Urinary bladder (tissue), 4 donors: ENCODE measurements at places on chromosomes 1 and 21.

- DNase-seq: peak; percentile 60
These were observed 53.3 kb downstream of the NENF start for GRCh38 chr1:212485913-212486618.

GRCh38 chr21:44087426-44088400 lies 19.5 kb upstream of the PWP2 start:
- DNase-seq: no peak

DNA sequence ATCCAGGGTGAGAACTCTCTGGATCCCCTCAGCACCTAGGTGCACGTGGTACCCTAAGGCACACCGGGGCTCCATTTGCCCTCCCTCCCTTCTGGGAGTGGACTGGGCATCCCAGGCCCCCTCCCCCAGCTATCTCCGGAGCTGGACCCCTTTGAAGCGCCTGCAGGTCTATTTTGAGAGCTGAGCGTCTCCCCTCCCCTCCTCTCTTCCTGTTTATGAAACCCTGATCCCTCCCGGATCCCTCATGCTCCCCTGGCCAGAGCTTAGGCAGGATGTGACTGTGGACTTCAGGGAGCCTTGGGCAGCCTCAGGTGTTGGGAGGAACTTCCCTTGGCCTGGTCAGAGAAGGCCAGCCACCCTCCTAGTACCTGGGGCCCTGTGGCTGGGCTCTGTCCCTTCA lies 10.2 kb downstream of the RPS6KA1 start:
- no peak for DNase-seq

DNA sequence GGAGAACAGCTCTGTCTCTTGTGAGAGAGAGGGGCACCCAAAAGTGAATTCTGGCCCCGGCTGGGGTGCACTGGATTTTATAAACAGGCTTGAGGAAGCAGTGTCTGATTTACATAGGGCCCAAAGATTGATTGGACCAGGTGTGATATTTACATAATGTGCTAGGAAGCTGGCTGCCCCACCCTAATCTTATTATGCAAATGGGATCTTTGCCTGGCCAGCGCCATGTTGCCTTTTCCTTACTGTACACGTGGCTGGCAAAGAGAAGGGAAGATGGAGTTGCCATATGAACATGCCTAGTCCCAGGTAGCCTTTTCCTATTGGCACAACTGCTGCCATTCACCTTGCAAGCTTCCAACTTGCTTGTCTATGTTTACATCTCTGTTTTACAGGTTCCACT lies 29.0 kb upstream of the CFHR4 start:
- DNase-seq: no peak

DNA sequence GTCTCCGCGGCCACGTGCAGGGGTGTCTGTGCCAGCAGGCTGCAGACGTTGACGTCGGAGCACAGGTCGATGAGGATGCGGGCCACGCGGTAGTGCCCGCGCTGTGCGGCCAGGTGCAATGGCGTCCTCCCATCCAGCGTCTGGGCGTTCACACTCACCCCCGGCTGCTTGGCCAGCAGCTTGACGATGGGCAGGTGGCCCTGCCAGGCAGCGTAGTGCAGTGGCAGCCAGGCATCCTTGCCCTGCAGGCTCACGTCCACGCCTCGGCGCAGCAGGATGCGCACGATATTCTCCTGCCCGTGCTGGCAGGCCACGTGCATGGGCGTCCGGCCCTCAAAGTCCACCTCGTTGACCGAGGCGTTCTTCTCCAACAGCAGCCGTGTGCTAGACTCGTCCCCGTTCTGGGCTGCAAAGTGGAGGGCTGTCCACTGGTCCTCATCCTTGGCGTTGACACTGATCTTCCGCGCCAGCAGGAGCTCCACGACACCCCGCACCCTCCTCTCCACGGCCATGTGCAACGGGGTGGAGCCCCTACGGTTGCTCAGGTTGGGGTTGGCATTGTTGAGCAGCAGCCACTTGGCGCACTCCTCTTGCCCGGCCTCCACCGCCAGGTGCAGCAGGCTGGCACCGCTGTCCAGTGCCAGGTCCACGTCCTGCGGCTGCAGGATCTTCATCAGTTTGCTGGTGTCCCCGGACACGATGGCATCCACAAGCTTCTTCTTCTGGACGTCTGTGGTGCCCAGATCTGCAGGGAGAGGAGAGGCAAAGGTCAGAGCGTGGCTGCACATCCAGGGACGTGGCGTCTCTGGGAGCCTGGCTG lies 25.4 kb downstream of the RIPK4 start:
- no peak for DNase-seq

DNA sequence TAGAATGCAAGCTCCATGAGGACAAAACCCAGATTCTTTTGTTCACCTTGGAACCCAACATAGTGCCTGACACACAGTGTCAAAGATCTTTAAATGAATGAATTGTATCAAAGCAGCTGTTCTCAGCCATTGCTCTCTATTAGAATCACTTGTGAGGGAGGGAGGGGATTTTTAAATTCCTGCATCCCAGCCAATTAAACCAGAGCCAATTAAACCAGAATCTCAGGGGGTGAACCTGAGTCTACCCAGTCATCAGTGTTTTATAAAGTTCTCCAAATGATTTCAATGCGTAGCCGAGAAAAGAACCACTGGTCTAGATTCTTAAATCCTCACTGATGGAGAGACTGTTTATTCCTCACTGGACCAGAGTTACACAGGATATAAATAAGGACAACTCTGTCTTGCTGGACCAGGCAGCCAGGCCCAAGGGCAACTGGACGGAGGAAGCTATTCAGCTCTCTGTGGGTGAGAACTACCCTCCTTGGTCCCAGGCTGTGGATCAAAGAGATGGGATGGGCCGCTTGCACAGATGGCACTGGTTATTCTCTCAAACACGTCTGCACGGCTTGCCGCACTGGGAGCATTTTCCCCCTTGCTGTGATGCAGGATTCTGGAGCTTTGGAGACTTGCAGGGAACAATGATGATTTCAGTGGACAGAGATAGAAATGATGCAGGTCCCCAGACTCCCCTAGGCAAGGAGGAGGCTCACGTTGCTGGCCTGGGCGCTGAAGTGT lies 20.0 kb upstream of the CDCA8 start:
- DNase-seq: no peak

DNA sequence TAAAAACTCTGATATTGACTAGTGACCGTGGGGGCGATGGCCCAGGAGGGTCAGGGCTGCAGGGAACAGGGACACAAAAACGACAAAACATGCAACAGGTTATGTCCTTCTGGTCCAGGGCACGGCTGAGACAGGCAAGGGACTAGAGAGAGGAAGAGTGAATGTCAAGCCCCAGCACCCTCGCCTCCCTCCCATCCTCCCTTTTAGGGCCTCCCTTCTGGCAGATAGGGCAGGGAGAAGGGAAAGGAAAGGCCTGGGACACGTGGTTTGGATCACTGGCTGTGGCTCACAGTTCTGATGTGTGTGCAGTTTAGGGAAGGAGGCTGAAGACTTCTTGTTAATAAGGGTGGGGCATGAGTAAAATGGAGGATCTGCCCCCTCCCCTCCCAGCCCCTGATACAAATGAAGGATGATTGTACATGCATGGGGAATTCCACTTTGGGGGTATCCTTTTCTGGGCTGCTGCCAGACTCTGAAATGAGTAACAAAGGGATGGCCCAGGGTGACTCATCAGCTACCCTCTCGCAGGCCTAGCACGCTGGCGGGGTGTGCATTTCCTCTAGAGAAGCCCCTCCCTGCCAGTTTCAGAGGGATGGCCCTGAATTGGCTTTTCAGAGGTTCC lies 14.2 kb downstream of the CAPN2 start:
- DNase-seq: no peak

- DNase-seq: no peak
These were observed 534.2 kb upstream of the RGS18 start for GRCh38 chr1:191624044-191624443.
